C1 segment of cervical spinal cord (tissue), 14 donors: ENCODE measurements at places on chromosomes 5 and 9.

GRCh38 chr5:149452665-149453617 is 73.8 kb upstream of the IL17B start:
- DNase-seq = no peak

DNA sequence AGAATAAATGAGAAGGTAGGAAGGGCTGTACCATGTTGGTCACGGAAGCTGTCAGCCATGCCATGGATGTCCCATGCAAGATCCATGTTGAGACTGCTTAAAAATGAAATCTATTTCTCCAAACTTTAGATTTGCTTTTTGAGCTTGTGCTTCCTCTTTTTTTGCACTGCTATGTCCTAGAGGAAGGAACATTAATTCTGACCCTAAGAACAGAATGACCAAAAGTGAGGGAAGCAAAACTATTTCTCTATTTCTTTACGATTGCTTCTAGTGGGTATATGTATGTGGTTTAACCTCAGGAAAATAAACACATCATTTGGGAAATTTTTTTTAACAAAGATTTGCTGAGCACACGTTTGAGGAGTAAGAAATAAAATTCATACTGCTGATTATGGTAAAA is 84.6 kb downstream of the USP20 start:
- DNase-seq = no peak

DNA sequence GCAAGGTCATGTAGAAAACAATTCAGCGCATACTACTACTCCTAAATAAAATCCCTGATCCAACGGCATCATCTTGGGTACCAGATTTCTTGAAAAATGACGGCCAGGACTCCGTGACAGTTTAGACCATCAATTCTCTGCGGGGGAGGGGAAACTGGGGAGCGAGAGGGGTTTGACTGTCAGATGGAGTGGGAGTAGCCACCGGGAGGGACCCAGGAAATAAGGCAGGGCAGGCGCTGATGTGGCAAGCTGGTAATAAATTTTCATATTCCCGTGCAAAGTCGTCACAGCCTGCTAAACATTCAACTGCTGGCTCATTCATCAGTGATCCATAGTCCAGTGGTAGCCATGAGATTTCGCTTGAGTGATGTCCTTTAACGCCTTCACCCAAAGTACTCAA is 457 bp upstream of the CDH18 start:
- no peak for DNase-seq

- no peak for DNase-seq
Observed at GRCh38 chr5:171323806-171324632, 15.0 kb downstream of the TLX3 start.

DNA sequence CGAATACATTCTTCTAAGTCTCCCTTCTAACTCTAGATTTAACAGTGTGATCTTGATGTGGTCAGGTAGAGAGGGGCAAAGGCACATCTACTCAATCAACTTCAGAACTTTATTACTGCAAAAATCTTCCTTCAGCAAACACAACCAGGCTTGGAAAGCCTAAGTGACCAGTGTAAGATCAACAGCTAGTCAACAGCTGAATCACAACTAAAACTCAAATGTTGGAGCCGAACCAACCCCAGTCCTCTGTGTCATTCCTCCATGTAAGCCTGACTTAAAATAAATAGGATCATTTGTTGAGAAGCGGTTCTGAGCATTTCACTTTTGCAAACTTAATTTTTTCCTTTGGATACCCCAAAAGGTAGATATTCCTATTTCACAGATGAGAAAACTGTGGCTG is 352.7 kb downstream of the EBF1 start:
- DNase-seq = no peak

- DNase-seq = no peak
Observed at GRCh38 chr5:90962481-90962880, 403.9 kb downstream of the ADGRV1 start.

- no peak for DNase-seq
Observed at GRCh38 chr5:137398154-137398553, 101.0 kb downstream of the SPOCK1 start.

- no peak for DNase-seq
Observed at GRCh38 chr5:54525261-54525660, 7.7 kb downstream of the SNX18 start.

DNA sequence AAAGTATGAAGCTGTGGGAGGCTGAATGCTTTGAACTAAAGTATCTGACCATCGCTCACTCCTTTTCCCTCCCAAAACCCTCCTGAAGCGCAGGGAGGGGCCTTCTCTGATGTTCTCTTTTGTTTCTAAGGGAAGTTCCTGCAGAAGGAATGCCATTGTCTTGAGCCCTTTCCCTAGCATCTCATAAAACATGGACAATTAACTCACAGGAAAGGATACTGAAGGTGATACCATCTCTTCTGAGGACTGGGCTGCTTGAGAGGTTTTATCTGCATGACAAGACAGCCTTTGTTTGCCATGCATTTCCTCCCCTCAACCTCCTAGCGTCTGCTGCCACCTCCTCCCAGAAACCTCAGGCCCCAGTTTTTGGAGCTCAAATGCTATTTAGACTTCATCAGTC is 4.3 kb upstream of the RMND5B start:
- no peak for DNase-seq

DNA sequence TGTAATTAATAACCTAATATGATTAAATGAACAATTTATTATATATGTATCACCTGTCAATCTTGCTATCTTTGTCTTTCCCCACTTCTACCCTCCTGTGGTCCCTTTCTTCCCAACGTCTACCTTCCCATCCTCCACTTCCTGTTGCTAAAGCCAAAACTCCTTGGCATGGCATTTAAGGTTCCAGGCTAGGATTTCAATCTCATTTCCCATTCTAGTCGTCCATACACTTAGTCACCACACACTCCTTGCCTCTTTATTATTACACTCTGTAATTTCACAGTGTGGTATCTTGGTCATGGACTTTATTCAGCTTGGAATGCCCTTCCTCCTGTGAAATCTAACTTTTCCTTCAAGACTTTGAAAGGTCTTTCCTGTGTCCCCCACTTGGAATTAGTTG is 115.3 kb downstream of the SEMA6A start:
- no peak for DNase-seq

DNA sequence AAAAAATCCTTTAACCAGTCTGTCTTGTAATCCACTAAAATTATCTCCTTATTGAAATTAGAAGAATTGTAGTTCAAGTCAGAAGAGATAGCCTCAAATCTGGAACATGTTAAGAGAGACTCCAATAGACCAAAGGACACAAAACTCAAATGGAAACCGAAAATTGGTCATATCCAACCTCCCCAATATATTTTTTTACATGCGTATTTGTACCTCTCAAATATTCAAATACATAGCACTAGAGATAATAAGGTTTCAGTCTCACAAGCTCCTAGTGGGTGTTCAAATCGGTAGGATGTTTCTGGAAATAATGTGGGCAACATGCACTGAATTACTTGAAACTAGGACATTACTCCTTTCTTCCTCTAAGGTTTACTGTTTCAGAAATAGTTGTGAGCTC is 33.5 kb downstream of the EPB41L4A start:
- DNase-seq = no peak

- DNase-seq = no peak
Observed at GRCh38 chr9:92626484-92626883, 43.4 kb downstream of the IPPK start.

DNA sequence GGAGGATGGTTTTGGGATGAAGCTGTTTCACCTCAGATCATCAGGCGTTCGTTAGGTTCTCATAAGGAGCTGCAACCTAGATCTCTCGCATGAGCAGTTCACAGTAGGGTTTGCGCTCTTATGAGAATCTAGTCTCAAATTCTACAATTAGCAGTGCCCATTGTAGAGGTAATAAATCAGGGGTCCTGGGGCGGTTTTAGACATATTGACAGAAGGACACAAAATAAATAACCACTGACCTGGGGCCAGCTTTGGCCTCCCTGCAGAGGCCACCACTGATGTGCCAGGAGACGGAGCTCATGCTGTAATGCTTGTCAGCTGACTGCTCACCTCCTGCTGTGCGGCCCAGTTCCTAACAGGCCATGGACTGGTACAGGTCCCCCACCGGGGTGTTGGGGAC is 67.6 kb upstream of the SPATA31D4 start:
- DNase-seq = no peak
